Urinary bladder (tissue), 4 donors: ENCODE measurements at places on chromosomes 6 and 20. TPM values are rescaled to one million over a fixed set of nuclear protein-coding genes. Genes with fewer than 3 reads are reported as not detected.

The RHAG gene
- total RNA-seq: 1.0 TPM

The EEF1A2 gene
- total RNA-seq: 11.2 TPM

The ZBTB9 gene
- total RNA-seq: 7.8 TPM

The MUC21 gene
- not detected for total RNA-seq

The SLC22A3 gene
- total RNA-seq: 11.0 TPM

The OTOR gene
- 0.16 TPM for total RNA-seq

The ZSWIM1 gene
- 4.6 TPM for total RNA-seq

The PAK5 gene
- 0.48 TPM for total RNA-seq

The TRIM10 gene
- total RNA-seq: 0.42 TPM

The COL10A1 gene
- total RNA-seq: 0.79 TPM

The NRSN2 gene
- 10.8 TPM for total RNA-seq

The HSPA1A gene
- total RNA-seq: 152 TPM

The RAET1L gene
- not detected for total RNA-seq

The GPR6 gene
- not detected for total RNA-seq

The DEFB132 gene
- total RNA-seq: not detected

The TREML1 gene
- total RNA-seq: 0.21 TPM

The PLCB4 gene
- 32.1 TPM for total RNA-seq

The TCEA2 gene
- 18.2 TPM for total RNA-seq
